ENCODE measurements at places on chromosomes 3 and 15.
A peak's percentile ranks its signal among the peaks of the same experiment; 100 is the strongest.

DNA sequence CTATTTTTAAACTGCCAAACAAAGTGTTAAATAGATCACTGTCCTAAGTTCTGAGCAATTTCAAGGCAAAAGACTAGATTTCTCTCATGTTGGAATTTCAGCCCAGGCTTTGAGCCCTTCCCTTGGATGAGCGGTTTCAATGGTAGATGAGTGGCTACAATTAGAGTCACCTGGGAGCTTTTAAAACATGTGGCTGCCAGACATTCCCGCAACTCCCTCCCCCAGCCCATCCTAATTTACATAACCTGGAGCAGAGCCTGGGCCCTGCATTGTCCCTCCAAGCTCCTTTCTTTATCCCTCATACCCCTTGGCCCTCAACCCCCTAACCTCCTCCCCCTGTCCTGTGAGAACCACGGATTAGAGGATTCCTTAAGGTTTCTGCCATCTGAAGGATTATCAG lies 357.5 kb upstream of the UMPS start:
- no peak for DNase-seq

DNA sequence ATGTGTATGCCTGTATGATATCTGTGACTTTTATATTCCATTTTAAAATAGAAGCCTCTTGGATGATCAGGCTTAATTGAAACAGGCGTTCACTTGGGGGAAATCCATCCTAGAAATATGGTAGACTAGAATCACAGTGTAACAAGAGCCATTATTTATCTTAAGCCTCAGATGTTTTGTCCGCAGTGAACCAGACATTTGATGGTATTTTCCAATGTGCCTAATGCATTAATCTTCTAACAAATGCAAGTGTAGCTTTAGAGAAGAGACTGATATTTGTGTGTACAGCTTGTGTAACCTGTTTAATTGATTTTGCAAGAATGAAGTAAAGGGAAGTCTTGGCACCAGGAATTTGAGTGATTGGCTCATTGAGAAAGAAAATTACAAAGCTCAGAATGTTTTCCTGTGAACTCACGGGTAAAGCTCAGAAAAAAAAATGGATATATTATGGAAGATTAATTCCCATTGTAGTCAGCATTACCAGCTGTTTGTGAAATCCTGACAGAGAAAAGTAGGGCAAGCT lies 155.7 kb downstream of the SV2B start:
- no peak for DNase-seq

DNA sequence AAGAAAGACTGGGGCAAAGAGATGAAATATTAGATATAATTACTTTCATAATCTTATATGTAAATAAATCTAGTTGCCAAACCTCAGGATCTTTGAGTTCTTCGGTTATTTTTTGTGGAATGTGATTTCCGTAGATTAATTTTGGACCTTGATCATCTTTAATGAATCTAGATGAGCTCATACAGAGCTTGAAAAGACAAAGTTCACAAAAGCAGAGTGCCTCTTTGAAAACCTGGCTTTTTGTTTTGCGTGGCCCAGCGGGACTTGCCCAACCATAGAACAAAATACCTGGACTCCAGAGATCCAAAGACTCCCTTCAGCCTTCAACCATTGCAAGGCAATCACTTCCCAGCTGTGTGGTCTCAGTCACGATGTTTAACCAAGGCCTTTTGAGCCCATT lies 54.8 kb upstream of the CHST2 start:
- DNase-seq, result no peak

- no peak for DNase-seq
Observed at GRCh38 chr3:98540346-98540745, 8.6 kb downstream of the GPR15 start.

- DNase-seq, result no peak
Observed at GRCh38 chr3:135871311-135871710, 94.2 kb upstream of the PPP2R3A start.

DNA sequence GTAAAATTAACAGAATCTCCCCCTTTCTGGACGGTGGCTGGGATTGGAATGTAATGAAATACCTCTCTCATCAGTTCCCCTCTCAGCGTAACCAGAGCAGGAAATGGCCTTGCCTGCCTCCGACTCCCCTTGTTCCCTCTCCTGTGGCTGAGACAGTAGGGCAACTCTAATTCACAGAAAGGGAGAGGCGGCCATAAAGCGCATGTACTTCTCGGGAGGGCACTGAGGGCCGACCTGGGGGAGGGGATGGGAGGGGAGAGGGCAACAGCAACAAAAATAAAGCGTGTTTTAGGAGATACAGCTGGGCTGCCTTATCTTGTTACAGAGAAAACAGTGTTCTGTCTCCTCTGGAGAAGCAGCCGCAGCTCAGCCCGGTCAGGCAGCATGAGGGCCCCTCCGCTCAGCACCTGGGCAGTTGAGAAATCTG lies 783.3 kb upstream of the ARRDC4 start:
- DNase-seq, result no peak

DNA sequence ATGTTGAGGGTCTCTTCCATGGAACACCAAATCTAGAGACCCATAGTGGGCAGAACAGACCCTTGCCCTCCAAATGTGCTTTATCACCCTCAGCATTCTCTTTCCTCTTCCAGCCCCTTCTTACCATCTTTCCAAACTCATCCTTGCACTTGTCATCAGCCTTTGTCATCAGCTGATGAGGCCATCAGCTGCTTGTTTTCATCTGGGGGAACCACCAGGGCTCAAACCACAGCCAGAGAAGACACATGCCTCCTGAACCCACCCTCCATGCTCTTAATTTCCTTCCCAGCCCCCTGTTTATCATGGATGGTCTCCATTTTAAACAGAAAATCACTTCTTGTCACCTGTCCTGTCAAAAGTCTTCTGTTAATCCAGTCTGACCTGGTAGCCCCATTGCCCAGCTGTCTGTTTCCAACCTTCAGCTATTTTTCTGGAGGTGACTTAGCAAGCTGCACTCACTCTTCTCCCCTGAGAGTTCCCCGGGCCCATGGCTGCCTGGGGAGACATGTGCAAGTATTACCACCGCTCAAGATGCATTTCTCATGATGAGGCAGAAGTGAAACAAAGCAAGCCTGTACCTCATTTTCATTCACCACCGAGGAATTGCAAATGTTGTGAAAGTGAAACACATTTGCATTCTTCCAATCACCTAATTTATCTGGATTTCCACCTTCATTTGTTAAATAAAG lies 14.7 kb upstream of the SYNM start:
- peak; percentile 17 for DNase-seq

- DNase-seq, result no peak
Observed at GRCh38 chr3:184604039-184604601, 42.5 kb downstream of the EPHB3 start.

DNA sequence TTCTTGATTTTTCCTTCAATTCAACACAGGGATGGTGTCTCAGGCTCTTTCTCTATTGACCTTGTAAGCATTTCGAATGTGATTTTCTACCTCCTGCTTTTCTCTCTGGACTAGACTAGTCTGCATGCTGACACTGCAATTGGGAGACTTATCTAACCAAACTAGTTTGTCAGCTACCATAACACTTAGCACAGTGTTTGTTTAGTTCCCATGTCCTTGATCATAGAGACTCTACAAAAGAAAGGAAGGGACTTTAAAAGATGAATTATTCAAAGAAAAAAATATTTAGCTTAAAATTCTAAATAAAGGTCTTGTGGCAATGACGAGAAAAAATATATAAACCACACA lies 407.0 kb downstream of the ERC2 start:
- no peak for DNase-seq

GRCh38 chr3:192313605-192314004 lies 413.7 kb downstream of the FGF12 start:
- DNase-seq, result no peak

DNA sequence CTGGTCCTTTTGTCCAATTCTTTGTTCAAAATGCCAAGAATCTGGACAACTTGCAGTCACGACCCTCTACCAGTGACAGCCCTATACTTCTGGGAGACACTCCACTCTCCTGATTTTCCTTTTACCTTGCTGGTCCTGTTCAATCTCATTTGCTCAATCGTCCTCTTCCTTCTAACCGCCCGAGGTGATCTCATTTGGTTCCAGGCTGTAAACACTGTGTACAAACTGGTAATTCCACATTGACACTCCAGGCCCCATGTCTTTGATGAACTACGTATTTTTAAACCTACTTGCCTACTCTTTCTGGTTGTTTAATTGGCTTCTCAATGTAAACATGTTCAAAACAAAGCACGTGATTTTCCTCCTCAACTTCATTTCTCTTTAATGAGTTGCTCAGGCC lies 23.7 kb upstream of the C3orf49 start:
- DNase-seq, result no peak

GRCh38 chr3:160545504-160545871 lies 19.9 kb downstream of the KPNA4 start:
- DNase-seq, result no peak

- no peak for DNase-seq
Observed at GRCh38 chr15:53979051-53979788, 979 bp downstream of the UNC13C start.

- DNase-seq, result peak; percentile 69
Observed at GRCh38 chr15:70741677-70742293, 21.6 kb downstream of the UACA start.

DNA sequence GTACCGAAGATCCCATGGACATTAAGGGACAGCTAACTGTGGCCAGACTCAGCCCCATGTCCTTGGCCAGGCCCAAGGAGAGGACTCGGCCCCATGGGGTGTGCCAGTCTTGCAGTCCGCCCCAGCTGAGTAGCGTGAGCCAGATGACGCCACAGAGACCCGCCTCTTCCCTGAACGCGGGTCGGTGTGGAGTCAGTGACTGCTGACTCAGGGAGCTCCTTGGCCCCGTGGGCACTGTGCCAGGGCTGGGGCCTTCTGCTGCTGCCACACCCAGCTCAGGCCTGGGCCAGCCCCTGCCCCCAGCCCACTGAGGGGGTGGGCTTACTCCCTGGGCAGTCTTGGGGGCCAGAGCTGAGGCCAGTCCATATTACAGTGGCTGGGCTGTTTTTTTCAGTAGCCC lies 52.8 kb downstream of the PLXNA1 start:
- peak; percentile 93 for DNase-seq

DNA sequence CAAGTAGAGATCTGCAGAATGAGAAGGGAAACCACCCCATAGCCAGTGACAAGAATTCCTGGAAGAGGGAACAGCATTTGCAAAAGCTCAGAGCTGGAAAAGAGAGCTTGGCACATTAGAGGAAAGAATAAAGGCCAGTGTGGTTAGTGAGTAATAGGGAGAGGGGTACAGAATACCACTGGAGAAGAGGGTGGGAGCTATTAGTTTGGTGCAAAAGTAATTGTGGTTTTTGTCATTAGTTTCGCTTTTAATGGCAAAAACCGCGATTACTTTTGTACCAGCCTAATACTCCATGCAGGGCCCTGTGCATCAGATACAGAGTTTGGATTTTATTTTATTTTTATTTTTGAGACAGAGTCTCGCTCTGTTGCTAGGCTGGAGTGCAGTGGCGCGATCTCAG lies 9.8 kb downstream of the SLC24A1 start:
- no peak for DNase-seq

DNA sequence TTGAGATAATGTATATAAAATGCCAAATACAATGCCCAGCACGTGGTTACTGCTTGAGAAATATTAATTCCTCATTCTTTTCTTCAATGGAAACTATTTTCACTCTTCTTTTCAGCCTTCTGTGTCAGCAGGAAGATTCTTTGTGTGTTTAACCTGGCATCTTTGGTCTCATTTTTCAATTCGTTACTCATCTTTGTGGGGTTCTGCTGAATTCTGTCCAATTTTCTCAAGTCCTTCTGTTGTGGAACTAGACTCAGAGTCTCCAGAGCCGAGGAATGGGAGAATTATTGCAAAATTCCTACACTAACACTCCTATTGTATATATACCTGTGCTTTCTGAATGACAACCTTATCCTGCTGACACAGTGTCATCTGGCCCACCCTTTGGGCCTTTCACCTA lies 96.8 kb upstream of the RGMA start:
- DNase-seq, result no peak

GRCh38 chr15:28993720-28994053 lies 107.9 kb downstream of the APBA2 start:
- DNase-seq, result no peak

GRCh38 chr3:135224815-135225362 lies 429.8 kb downstream of the EPHB1 start:
- DNase-seq, result no peak

DNA sequence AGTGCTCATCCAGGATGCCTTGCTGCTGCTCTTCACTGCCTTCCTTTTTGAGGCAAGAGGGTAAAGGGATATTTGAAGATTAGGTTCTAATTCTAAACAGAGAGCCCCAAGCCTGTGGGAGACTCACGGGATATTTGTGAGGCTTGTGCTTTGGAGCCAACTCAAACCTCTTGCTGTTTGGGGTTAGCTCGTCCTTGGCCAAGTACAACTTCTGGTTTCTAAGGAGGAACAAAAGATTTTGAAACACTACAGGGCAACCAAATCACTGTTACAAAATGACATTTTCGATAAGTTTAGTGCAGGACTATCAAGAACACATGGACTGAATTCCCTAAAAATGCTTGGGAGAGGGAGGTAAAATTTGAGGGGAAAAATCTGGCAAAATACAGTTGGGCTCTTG lies 190.2 kb downstream of the RORA start:
- peak; percentile 24 for DNase-seq

GRCh38 chr15:60972301-60972700 lies 256.8 kb downstream of the RORA start:
- DNase-seq, result peak; percentile 98

DNA sequence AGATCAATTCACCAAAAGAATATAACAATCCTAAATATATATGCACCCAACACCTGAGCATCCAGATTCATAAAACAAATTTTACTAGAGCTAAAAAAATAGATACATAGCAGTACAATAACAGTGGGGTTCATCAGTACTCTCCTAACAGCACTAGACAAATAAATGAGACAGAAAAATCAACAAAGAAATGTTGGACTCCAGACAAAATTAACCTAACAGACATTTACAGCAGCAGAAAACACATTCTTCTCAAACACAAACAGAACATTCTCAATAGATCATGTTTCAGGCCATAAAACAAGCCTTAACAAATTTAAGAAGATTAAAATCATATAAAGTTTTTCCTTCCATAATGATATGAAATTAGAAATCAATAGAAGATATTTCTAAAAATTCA lies 124.8 kb upstream of the NECTIN3 start:
- DNase-seq, result peak; percentile 8

DNA sequence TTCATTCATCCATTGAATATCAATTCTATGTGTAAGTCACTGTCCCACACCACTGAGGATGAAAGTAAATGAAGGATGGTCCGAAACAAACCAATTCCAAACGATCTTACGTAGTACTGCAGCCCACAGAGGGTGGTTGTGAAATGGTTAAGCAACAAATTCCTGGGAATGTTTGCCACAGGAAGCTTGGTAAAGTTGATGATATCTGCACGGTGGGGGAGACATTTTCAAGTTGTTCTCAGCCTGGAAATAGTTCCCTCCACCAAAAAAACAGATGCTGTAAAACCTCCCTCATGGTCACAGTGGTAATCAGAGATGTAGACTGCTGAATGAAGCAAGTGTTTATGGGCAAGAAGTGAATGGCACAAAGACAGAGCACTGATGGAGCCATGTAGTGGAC lies 35.9 kb upstream of the BNC1 start:
- peak; percentile 47 for DNase-seq

GRCh38 chr15:39118510-39118909 lies 462.4 kb upstream of the THBS1 start:
- peak; percentile 74 for DNase-seq
